NCI-H2227 treated with DMSO at 0.1 percent for 48 hours (cell line): ENCODE measurements at places on chromosomes 2 and 18.

DNA sequence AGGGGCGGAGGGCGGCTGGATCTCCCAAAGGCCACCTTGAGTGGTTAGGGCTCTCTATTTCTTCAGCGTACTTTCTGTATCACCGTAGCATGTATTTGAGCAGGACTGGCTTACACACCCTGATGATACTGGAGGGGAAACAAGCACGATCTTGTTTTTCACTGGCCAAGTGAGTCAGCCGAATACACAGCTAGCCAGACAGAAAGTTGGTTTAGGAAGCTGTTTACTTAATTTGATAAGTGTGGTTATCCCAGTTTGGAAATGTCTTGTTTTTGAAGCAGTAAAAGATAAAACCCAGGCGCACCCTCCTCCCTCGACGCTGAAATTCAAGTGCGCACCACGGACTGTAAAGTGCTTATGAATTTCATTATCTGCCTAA is 582 bp downstream of the RIOK3 start:
- DNase-seq, result no peak

DNA sequence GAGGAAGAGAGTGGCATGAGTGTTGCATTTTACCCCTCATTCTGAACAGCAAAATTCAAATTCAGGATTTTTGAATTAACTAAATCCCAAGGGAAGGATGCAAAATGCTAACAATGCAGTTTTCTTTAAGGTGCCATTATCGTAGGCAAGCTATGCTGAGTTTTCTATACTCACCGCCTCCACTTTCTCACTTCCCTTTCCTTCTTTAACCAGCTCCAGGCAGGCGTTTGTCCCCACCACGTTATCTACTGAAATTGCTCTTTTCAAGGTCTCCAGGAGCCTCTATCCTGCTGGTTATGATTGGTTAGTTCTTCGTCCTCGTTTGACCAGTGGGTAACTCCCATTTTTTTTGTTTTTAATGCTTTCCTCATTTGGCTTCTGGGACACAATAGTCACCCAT is 1.8 kb upstream of the CPO start:
- no peak for DNase-seq

- DNase-seq, result no peak
Observed at GRCh38 chr2:85773692-85774091, 19.9 kb downstream of the ATOH8 start.

GRCh38 chr18:78915446-78916008 is 64.1 kb upstream of the SALL3 start:
- no peak for DNase-seq

GRCh38 chr2:180394305-180394704 is 387.2 kb upstream of the CWC22 start:
- DNase-seq, result no peak

GRCh38 chr2:235195921-235196320 is 244.1 kb downstream of the SH3BP4 start:
- DNase-seq, result no peak

DNA sequence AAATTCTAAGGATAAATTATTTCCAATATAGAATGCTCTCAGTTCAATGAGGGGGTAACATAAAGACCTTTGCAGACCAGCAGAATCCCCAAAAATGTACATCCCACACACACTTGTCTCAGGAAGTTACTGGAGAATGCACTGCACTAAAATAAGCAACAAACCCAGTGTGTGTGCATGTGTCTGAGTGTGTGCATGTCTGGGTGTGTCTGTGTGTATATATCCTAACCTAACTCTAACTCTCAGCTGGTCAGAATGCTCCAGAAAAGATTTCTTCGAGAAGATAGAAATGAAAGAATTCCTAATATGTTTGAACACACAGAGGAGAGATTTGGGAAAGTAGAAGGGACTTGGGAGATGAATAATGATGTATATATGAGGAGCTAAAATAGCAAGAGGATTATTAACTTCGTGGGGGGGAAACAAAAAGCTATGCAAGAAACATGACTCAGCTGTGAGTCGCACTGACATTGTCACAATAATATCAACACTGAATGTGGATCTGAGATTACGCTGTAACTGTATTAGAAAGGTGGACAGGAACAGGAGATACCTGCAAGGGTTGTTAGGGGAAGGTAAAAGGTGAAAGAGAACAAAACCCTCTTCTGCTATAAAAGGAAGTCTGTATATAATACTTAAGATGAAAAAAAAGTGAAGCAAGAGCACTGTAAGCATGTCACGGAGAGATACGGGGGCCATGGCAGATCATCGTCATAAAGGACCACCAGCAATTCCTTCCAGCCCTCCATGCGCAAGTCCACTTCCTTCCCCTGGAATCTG is 11.1 kb downstream of the COLEC12 start:
- no peak for DNase-seq

- DNase-seq, result no peak
Observed at GRCh38 chr2:38065502-38066135, 10.3 kb downstream of the CYP1B1 start.

DNA sequence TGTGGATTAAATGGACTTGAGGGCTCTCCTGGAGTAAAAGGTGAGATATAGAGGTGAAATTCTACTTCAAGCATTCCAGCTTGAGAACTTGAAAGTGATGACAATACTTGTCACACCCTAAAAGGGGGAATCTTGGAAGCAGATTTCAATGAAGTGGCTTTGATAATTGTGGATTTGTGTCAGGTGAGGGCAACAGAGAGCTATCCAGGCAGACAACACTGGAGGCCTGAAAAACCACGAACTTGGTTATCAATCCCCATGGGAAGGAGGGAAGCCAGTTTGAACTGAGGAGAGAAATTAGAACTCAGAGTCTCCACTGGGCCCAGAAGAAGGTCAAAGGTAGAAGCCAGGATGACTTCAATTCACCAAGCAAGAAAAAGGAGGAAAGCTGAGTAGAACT is 263.9 kb downstream of the FIGN start:
- DNase-seq, result no peak

DNA sequence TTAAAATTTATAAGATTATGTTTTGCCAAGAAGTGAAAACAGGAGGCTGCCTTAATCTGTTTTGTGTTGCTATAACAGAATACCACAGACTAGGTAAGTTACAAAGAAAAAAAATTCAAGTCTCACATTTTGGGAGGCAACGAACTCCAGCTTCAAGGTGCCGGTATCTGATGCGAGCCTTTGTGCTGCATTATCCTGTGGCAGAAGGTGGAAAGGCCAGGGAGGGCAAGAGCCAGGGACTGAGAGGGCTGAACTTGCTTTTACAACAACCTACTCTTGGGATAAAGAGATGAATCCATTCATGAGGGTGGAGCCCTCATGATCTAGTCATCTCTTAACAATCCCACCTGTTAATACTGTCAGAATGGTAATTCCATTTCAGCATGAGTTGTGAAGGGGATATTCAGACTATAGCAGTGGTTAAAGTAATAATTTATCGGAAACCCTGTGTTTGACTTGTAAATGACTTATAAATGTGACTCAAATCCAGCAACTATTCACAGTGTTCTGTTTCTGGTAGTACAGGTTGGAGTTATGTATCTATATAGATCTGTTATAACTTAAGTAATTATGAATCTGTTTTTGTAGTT is 3.7 kb downstream of the MTX2 start:
- DNase-seq, result no peak
